PC-3 (cell line): ENCODE measurements at places on chromosomes 1 and 21. TPM values are rescaled to one million over a fixed set of nuclear protein-coding genes. Genes with fewer than 3 reads are reported as not detected.

Gene ACTN2
- total RNA-seq = not detected in 2 replicates

Gene CD1E
- not detected in 2 replicates for total RNA-seq

Gene RXFP4
- total RNA-seq = not detected in 2 replicates

Gene ZNF644
- 39.6 and 44.4 TPM in 2 replicates for total RNA-seq

DNA sequence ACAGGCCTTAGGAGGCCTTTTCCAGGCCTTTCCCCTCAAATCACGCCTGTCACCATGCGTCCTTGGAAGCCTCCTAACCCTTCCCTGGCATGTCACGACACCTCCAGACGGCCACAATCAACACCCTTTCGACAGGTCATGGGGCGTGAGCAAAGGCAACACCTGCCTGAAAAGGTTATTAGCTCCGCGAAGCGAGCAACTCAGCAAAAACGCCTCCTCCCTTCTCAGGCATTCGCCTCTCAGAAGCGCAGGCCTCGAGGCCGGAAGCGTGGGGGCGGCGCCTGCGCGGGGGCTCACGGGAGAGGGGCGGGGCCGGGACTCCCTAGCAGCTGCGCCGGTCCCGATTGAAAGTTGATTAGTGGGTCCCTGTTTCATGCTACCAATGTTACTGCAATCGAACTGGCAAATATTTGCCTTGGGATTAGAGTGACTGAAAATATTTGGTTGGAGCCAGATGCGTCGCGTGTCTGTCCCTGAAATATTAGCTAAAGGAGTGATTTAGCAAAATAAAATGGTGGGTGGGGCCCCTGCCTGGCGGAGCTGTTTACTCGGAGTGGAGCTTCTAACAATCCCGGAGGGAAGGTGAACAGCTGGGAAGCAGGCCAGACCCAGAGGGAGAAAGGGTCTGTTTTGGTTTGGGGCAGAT is 44.9 kb downstream of the GFI1 start:
- no peak for DNase-seq
